ENCODE measurements at places on chromosomes 13 and 19.

- no peak overlapping the region for H3K4me3 ChIP-seq
- DNase-seq, result no peak
- H3K36me3 ChIP-seq, result no peaks in the 10 kb centered on the region
- H3K27me3 ChIP-seq, result peaks cover 6% of the 10 kb centered on the region
Observed at GRCh38 chr19:4602173-4602788, 37.0 kb upstream of the TNFAIP8L1 start.

DNA sequence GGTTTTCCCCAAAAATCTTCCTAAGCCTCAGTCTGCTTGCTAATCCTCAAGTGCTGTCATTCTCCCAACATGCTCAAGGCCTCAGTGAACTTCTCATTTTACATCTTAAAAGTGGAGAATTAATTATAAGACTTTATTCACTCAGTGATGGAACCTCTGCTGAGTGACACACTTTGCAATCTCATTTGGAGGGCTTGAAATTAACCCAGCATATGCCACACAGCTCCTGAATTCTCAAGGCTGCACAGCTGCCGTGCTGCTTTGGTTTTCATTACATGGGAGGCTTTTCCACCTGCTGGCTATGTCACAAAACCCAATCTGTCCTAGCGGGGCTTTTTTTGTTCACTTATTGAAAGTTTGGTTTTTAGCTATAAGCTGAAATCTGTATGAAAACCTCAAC lies 28.3 kb upstream of the SERPINE3 start:
- no peak overlapping the region for H3K27ac ChIP-seq
- H3K27me3 ChIP-seq, result no peaks in the 10 kb centered on the region
- DNase-seq, result no peak
- H3K4me3 ChIP-seq, result no peak overlapping the region

DNA sequence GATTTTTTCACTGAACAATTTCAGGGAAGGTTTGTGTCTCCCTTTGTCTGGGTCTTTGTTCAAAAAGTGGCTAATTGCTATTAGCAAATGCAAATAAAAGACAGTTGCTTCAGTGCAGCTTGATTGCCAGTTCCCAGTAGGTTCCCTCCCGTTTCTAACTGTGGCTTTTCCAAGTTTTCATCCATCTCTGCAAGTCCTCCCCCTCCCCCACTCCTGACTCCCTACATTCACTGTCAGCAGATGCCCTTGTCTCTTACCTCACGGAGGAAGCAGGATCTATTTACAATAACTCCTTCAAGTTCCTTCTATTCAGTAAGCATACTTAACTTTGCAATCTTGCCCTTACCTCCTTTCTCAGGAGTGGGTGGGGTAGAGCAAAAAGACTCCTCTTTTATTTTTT lies 55.4 kb upstream of the SCEL start:
- H3K4me3 ChIP-seq, result no peak overlapping the region
- H3K36me3 ChIP-seq, result no peaks in the 10 kb centered on the region
- no peaks in the 10 kb centered on the region for H3K27me3 ChIP-seq
- DNase-seq, result no peak
- no peak overlapping the region for H3K27ac ChIP-seq

DNA sequence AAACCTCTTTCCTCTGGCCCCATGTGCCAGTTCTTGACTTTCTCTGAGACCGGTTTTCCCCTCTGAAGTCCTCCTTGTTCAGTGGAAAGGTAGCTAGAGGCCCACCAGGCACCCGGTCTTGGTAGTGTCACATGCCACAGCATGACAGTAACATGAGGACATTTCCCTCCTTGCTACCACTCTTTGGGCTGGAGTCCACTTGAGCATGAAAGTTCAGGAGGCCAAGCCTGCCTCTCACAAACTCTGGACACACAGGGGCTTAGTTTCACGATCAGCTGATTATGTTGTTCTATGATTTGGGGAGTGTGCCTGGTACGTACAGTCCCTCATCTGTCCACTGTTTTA lies 45.6 kb downstream of the NFIX start:
- no peak overlapping the region for H3K27ac ChIP-seq
- no peak for DNase-seq
- H3K27me3 ChIP-seq, result no peaks in the 10 kb centered on the region

All from CD4-positive, alpha-beta memory T cell (primary cell).